Activated effector memory CD4-positive, alpha-beta T cell treated with Interleukin-2 at 50 U/mL for 16 hours (primary cell): ENCODE measurements at places on chromosomes 1 and 21.

DNA sequence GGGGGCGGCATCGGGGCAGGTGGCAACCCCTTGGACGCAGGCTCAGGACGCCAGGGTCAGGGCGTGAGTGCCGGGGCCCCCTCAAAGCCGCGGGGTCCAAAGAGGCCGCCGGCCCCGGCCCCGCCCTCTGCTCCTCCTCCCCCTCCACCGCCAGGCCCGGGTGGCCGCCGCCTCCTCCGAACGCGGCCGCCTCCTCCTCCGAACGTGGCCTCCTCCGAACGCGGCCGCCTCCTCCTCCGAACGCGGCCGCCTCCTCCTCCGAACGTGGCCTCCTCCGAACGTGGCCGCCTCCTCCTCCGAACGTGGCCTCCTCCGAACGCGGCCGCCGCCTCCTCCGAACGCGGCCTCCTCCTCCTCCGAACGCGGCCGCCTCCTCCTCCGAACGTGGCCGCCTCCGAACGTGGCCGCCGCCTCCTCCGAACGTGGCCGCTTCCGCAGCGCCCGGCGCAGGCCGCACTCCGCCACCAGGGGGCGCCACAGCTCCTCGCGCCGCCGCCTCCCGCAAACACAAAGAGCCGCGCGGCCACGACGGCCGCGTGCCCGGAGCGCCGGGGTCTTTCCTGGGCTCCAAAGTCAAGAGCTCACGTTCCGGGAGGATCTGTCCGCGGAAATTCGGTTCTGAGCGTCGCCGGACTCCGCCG is 19.3 kb upstream of the SAMD11 start:
- peak; percentile 80 for DNase-seq

GRCh38 chr1:202230939-202231645 is 37.5 kb downstream of the LGR6 start:
- no peak for DNase-seq

- no peak for DNase-seq
Measured at GRCh38 chr1:79551321-79551720, 544.8 kb upstream of the ADGRL4 start.

GRCh38 chr21:15138490-15138889 is 73.7 kb upstream of the NRIP1 start:
- no peak for DNase-seq

DNA sequence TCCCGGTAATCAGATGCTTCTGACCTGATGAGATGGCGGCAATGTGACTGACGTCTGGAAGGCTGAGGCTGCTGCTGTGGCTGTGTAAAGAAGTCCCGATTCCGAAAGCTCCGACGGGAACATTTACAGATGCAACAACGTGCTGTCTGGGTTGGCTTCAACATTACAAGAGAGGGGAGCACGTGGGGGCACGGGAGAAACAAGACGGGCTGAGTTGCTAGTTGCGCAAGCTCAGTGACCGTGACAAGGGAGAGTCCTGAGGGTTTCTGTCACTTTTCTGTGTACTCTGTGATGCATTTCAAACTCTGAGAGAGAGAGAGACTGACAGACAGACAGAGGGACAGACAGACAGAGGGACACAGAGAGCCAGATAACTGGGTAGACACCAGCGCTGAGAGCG is 25.6 kb upstream of the LRRC47 start:
- no peak for DNase-seq
